A549 treated with CORT108297 at 1 μM for 4 hours (cell line): ENCODE measurements at places on chromosomes 5 and 9. TPM values are rescaled to one million over a fixed set of nuclear protein-coding genes. Genes with fewer than 3 reads are reported as not detected.

EXOC3 gene
- 28.2 to 33.3 TPM (median 31.5 TPM) in 5 replicates for total RNA-seq

COL27A1 gene
- 9.8 to 15.3 TPM (median 14.6 TPM) in 5 replicates for total RNA-seq

SAP30L gene
- 28.1 to 32.1 TPM (median 29.1 TPM) in 5 replicates for total RNA-seq

SLC34A1 gene
- 0.02 TPM in 1 of 5 replicates, not detected in the others for total RNA-seq

TNC gene
- total RNA-seq = 0.68 to 1.1 TPM (median 0.92 TPM) in 5 replicates

PCDHGA2 gene
- total RNA-seq = 0.55 to 0.78 TPM (median 0.63 TPM) in 5 replicates

PCDHB9 gene
- 0.02 to 0.09 TPM (median 0.06 TPM) in 4 of 5 replicates, not detected in the other for total RNA-seq

PDE4D gene
- 35.4 to 58.6 TPM (median 50.7 TPM) in 5 replicates for total RNA-seq

PCDH1 gene
- 1.7 to 3.3 TPM (median 2.4 TPM) in 5 replicates for total RNA-seq

RNF183 gene
- total RNA-seq = 0.15 TPM in 1 of 5 replicates, not detected in the others
